ENCODE measurements at places on chromosomes 5 and 9. TPM values are rescaled to one million over a fixed set of nuclear protein-coding genes. Genes with fewer than 3 reads are reported as not detected.

SLC25A2 gene
- not detected for total RNA-seq

ROR2 gene
- 0.13 TPM for total RNA-seq

CREBRF gene
- 6.3 TPM for total RNA-seq

CSF1R gene
- not detected for total RNA-seq
